ENCODE measurements at places on chromosomes 7 and 10.

- H3K27me3 ChIP-seq: no peaks in the 10 kb centered on the region
- H3K4me1 ChIP-seq: peaks cover 4% of the 10 kb centered on the region
- no peak overlapping the region for H3K4me3 ChIP-seq
- no peak overlapping the region for H3K27ac ChIP-seq
- no peaks in the 10 kb centered on the region for H3K36me3 ChIP-seq
- no peak for DNase-seq
These were observed 31.2 kb downstream of the FAM171A1 start for GRCh38 chr10:15339892-15340291.

DNA sequence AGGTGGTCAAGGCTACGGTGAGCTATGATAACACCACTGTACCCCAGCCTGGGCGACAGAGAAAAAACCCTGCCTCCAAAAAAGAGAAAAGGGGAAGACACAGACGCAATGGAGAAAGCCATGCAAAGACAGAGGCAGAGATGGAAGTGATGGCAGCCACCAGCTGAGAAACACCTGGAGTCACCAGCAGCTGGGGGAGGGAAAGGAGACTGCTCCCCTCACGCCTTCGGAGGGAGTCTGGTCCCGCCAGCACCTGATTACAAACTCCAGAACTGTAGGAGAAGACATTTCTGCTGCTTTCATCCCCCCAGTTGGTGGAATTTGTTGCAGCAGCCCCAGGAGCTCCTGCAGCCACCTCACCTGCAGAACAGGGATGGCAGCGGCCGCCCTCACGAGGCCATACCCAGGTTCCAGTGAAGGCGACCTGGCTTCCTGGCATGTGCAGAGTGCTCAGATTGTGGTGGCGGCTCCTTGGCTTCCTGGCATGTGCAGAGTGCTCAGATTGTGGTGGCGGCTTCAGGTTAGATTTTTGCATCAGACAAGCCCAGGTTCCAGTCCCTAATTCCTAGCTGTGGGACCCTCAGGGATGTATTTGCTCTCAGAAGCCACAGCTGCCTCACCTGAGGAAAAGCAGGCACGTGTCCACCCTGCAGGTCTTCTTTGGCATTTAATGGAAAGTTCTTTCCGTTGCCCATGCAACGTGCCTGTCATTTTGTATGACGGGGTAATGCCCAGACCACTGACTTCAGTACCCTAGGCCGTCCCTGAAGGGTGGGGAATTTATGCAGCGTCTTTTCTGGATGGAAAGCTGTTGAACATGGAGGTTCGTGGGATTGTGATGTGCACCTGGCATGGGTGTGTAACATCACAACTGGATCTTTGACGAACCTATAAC lies 182.9 kb downstream of the EBF3 start:
- no peaks in the 10 kb centered on the region for H3K4me1 ChIP-seq
- no peak overlapping the region for H3K4me3 ChIP-seq
- H3K27ac ChIP-seq: no peak overlapping the region
- DNase-seq: peak; percentile 34
- no peaks in the 10 kb centered on the region for H3K27me3 ChIP-seq
- no peaks in the 10 kb centered on the region for H3K36me3 ChIP-seq

- H3K27ac ChIP-seq: no peak overlapping the region
- DNase-seq: no peak
- H3K27me3 ChIP-seq: no peaks in the 10 kb centered on the region
- H3K4me1 ChIP-seq: no peaks in the 10 kb centered on the region
These were observed 228.2 kb downstream of the ATRNL1 start for GRCh38 chr10:115321360-115321759.

- no peak overlapping the region for H3K4me3 ChIP-seq
- DNase-seq: no peak
- H3K36me3 ChIP-seq: no peaks in the 10 kb centered on the region
- no peaks in the 10 kb centered on the region for H3K4me1 ChIP-seq
These were observed 28.1 kb upstream of the GPR22 start for GRCh38 chr7:107441581-107442422.

DNA sequence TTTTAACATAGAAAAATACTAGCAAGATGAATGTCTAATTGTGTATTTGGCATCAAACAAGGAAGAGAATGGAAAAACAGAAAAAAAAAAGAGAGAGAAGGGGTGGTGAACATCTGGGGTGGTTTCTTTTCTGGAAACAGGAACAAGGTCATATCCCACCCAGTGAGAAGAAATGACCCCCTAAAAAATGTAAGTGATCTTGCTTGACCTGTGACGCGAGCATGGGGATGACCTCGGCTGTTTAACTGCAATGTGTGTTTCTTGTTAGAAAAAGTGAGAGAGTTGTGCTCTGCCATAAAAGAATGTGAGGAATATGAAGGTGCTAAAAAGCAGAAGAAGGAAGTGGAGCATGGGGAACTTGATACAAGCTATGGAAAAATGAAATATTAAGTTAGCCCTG lies 258.5 kb downstream of the AGMO start:
- H3K36me3 ChIP-seq: no peaks in the 10 kb centered on the region
- H3K27me3 ChIP-seq: no peaks in the 10 kb centered on the region
- H3K4me1 ChIP-seq: no peaks in the 10 kb centered on the region
- no peak overlapping the region for H3K27ac ChIP-seq
- no peak for DNase-seq
- H3K4me3 ChIP-seq: no peak overlapping the region

DNA sequence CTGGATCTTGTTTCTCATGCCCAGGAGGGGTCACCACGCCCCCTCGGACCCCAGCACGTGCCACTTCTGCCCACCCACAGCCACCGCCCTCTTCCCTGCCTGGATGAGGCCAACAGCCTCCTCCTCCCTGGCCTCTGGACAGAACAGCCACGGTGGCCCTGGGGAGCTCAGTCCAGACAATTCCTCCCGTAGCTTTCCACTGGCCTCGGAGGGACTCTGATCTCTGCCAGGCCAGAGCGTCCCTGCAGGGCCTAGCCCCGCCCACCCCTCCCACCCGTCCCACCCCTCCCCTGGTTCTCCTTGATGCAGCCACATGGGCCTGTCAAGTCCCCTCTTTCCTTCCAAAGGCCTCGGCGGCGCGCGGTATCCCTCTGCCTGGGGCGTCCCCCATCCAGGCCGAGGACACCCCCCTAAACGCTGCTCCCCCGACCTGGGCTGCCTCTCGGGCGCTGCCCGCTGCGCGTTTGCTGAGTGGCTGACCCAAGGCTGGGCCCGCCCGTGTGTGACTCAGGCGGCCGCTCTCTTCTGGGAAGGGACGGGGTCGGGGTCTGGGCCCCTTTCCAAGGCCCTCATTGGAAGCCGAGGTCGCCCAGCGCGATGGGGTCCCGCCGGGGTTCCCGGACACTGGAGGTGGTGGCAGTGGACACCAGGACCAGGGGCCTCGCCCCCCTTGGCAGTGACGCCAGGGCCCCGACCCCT lies 557 bp downstream of the TMEM120A start:
- H3K27ac ChIP-seq: peak overlapping the region; percentile 99
- no peaks in the 10 kb centered on the region for H3K36me3 ChIP-seq
- DNase-seq: peak; percentile 93
- H3K27me3 ChIP-seq: no peaks in the 10 kb centered on the region
- H3K4me3 ChIP-seq: peak overlapping the region; percentile 82
